ENCODE measurements at places on chromosomes 6 and 20.
A peak's percentile ranks its signal among the peaks of the same experiment; 100 is the strongest.

DNA sequence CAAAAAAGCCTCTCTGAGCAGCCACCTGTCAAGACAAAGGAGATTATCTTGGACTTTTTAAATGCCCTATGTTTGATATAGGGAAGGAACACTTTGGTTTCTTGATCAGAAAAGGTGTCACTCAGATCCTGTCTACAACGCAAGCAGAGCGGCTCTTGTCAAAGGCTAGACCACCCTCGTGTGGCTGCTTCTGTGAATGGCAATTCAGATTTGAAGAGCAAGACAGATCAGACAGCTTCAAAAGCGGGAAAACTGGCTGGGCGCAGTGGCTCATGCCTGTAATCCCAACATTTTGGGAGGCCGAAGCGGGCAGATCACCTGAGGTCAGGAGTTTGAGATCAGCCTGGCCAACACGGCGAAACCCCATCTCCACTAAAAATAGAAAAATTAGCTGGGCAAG, 10.1 kb upstream of the NXT1 start:
- peak; percentile 31 for DNase-seq

DNA sequence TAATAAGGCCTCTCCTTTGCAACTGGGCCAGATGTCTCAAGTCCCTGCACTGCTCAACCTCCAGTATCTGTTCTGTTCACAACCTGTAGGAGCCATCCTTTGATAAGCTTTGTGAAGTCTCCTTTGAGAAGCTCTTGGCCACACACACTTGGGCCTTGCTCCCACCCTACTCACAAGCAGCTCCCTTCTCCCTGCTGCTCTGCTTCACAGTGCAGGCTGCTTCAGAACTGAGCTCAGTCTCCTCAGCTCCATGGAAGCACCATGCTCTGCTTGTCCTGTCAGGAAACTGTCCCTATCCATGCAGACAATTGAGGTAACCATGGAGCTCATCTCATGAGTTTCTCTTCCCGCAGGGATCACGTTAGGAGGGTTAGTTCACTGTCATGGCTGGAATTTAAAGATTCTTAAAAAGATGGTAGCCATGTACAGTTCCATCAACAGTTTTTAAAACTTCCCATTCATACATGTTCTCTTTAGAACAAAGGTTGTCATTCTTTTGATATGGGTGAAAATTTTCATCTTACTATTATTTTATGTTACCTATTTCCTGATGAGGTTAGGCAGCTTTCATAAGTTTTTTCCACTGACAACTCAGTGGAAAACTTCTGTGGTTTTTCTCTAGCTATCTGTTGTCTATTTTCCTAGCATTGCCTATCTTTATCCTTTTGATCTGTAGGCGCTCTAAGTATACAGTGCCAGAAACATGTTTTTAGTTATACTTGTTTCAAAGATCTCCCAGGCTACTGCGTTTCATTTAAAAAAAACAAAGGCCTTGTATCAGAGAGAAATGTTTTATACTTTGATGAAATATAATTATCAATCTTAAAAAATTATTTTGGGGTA, 62.6 kb downstream of the AK9 start:
- DNase-seq = no peak

GRCh38 chr6:41872147-41872546, 23.0 kb downstream of the USP49 start:
- DNase-seq = no peak

DNA sequence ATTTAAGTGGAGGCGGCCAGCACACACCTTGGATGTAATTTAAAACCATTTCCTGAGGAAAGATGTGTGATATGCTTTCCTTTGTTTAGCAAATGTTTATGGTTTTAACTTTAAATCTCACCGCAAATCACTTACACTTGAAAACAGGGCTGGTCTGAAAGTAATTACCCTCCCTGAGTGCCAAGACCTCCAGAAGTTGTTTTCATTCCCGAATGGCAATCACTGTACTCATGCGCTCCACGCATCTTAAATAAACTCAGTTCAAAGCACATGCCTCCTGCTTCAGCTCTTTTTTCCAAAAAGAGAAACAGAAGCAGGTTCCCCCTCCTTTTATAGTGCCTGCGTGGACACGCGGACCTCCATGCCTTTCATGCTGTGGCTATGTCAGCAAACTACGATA, 224.0 kb downstream of the SMOC2 start:
- DNase-seq = no peak

GRCh38 chr6:123770247-123770949, 33.3 kb upstream of the NKAIN2 start:
- no peak for DNase-seq
